ENCODE measurements at places on chromosomes 13 and 19.

GRCh38 chr13:27474751-27475268 is 24.4 kb upstream of the MTIF3 start:
- no peak for DNase-seq

GRCh38 chr19:35975608-35976214 is 19.3 kb upstream of the SDHAF1 start:
- peak; percentile 10 for DNase-seq

DNA sequence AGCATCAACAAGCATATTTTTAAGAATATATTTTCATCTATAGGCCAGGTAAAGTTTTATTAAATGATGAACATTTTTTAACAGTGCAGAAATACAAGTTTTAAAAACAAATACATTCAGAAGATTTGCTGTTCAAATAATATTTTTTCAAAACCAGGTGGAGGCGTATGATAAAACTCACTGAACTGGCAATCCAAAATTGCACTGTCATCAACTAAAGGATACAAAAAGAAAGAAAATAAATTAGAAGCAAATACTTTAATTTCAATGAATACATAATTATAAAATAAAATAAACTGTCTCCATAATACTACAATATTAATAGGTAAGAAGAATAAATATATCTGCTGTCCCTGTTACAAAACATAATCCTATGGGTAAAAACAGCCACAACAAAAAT is 21.2 kb downstream of the SPRYD7 start:
- DNase-seq, result no peak

DNA sequence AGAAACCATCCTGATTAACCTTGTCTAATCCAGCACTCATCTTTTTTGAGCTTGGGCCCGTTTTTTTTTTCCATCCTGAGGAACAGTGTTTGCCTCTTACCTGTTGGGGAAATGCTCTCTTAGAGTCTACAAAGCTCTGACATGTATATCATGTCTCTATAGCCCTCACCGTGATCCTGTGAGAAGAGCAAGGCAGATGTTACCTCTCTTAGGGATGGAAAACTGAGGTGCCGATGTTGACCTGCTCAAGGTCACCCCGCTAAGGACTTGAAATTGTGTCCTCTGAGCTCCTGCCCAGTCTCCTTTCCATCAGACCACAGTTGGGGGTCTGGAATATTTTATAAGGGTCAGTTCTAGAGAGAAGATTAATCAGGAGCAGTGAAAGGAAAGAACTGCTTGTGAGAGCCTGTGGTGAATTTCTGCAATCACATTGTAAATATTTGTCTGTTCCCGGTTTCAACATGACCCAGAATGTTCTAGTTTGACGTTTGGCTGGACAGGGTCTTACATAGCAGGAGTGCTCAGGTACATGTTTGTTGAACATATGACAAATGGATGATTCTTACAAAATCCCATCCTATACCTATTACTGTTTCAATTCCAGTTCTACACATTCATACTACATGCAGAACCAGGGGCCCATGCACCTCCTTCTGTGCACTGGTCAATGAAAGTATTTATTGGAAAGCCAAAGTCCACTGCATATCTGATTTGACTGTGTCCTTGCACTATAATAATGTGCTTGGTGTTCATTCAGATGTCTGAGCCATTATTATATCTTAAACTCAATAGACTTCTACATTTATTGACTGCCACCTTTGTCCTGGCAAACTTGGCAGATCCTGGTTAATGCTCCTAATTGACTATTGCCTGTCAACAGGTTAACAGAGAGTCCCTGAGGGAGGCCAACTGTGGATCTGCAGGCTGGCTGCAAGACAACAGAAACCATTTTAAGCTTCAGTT is 12.1 kb downstream of the SLC25A15 start:
- no peak for DNase-seq

DNA sequence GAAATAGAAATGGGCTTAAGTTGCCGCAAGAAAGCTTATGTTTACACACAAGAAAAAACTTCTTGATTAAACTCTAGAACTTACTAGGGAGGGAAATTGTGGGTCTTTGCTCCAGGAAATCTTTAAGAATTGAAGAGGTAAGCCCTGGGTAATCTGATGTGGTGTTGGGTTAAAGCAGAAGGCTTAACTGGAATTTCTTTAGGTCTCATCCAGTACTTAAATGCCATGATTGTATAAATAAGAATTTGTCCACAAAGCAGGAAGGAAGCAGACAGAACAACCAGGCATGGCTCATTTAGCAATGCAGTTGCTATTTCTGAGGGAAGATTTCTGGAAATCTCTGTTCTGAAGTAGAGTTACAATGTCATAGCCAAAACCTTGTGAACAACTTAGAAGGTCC is 360.4 kb downstream of the KLF5 start:
- no peak for DNase-seq

- DNase-seq, result no peak
These were observed 611.4 kb downstream of the DACH1 start for GRCh38 chr13:71255633-71256032.

DNA sequence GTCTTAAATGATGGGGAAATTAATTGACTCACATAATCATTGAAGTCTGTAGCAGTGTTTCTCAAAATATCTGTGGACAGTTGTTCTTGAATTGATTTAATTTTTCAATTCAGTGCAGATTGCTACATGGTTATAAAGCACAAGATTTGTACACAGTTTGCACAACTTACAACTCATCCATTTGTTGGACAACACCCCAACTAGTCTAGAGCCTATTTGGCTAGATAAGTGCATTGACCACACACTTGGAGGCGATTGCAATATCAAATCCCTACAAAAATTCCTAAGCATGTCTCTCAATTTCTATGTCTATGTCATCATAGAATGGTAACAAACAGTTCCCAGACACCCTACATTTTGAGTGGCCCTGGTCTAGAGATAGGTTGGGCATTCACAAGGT is 48.0 kb upstream of the IPO5 start:
- DNase-seq, result no peak

DNA sequence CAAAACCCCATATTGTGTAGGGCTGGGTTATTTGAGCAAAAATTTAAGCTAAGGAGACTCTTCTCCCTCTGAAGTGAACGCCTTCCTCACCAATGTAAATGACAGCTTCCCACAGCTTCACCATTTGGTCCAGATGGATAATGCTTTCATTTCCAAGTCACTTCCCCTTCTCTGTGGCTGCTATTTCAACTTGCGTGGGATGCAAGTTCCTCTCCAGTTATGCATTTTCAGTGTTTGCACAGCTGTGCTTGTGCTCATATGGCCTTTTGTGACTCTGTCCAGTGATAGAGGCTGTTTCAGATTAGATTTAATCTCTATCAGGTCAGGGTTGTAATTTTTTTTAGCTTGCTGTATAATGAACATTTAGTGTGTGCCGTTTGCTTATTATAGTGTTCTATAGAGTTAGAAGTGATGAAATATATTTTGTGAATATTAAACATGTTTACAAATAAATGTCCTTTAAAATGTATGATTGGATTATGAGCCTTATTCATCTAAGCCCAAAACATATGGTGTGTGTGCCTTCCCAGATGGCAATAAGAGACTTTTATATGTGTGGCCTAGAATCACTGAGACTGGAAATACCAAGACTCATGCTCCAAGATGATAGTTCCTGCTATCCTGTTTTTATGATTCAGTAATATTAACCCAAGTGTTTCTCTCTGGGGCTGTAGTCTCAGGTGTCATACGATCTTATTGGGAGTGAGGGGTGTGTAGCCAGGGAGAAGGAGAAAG is 86.6 kb downstream of the TNFRSF19 start:
- DNase-seq, result no peak

DNA sequence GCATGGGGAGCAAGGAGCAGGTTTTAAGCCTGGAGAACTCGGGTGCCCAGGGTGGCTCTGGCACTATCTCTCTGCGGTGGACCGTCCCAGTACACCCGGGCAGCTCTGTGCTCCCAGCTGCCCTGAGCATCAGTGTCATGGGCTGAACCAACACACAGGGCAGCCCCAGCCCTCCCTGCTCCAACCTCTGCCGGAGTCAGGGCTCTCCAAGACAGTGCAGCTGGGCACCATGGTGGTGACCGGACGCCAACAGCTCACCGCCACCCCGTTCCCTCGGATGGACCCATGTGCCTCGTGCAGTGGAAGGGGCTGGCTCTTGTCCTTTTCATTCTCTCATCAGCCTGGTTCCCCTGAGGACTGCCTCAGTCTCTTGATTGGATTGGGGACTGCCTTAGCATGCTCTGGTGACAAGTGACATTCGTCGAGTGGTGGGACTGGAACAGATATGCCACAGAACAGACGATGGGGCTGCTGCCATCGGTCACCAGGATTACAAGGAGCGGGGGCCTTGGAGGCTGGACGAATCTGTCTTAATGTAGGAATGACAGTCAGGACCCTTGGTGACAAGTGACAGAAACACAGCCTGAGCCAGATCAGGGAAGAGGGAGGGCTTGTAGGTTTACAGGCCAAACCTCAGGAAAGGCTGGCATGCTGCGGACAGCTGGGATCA is 25.7 kb upstream of the VSTM2B start:
- DNase-seq, result no peak

DNA sequence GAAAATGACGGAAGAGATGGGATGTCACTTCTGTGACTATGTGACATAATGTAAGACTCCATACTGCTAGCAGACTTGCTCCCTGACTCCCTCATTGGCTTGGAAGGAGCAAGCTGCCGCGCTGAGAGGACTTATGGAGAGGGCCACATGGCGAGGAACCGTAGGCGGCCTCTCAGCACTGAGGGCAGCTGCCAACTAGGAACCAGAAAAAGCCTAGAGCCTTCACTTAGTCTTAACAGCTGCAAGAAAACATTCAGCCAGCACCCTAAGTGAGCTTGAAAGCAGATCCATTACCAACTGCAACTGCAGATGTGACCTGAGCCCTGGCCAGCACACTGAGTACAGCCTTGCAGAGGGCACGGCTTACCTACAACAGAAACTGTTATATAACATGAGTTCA is 33.9 kb downstream of the USP12 start:
- DNase-seq, result no peak

DNA sequence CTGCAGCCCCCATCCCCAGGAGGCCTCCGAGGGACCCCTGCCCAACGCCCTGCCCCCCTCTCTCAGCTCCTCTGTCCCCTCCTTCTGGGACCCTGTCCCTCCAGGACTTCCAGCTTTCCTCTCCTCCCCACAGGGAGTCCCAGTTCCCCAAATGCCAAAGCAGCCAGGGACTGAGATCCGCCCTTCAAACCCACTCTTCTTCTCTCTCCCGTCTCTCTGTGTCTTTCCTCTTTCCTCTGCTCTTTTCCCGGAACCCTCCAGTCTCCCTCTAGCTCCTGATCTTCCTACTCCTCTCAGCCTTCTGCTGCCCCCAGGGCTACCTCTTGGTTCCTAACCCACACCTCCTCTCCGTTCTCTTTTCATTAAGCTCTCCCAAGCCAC is 377 bp downstream of the CA11 start:
- no peak for DNase-seq

- no peak for DNase-seq
These were observed 162.5 kb downstream of the NUFIP1 start for GRCh38 chr13:44826591-44827350.

DNA sequence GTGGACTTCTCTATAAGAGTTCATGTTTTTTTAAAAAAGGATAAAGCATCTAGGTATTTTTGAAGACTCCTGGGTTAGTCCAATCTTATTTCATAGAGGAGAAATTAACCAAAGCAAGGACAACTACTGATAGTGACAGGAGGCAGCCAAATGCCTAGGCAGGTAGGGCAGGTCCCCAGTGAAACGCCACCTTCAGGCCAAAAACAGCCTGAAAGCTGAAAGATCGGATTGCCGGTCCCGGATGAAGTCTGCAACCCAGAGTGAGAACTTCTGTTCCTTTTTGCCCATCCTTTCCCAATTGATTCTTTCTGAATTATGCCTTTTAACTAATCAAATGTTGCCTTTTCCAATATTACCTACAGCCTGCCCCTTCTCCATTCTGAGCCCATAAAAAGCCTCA is 6.1 kb upstream of the GGACT start:
- no peak for DNase-seq

DNA sequence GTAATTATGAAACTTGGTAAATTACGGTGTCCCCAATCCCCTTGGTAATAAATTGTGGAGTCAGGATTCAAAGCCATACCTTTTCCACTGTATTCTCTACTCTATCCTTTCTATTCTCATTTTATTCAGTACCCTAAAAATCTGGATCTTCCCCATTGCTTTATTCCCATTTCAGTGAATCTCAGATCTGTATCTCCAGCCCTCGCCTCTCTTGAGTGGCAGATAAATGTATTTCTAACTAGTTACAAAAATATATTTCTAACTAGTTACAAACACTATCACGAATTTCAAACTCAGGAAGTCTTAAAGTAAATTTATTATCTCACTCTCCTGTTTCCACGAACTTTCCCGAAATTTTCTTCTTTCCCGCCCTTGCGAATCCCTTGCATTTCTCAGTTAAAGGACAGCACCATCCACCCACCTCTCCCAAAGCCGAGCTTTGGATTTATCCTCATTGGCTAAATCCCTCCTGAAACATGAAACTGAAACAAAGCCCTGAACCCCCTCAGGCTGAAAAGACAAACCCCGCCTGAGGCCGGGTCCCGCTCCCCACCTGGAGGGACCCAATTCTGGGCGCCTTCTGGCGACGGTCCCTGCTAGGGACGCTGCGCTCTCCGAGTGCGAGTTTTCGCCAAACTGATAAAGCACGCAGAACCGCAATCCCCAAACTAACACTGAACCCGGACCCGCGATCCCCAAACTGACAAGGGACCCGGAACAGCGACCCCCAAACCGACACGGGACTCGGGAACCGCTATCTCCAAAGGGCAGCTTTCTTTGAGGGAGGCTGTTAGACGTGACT is 164.3 kb upstream of the PABPC3 start:
- no peak for DNase-seq

GRCh38 chr13:96984051-96984508 is 10.2 kb downstream of the OXGR1 start:
- DNase-seq, result peak; percentile 66

DNA sequence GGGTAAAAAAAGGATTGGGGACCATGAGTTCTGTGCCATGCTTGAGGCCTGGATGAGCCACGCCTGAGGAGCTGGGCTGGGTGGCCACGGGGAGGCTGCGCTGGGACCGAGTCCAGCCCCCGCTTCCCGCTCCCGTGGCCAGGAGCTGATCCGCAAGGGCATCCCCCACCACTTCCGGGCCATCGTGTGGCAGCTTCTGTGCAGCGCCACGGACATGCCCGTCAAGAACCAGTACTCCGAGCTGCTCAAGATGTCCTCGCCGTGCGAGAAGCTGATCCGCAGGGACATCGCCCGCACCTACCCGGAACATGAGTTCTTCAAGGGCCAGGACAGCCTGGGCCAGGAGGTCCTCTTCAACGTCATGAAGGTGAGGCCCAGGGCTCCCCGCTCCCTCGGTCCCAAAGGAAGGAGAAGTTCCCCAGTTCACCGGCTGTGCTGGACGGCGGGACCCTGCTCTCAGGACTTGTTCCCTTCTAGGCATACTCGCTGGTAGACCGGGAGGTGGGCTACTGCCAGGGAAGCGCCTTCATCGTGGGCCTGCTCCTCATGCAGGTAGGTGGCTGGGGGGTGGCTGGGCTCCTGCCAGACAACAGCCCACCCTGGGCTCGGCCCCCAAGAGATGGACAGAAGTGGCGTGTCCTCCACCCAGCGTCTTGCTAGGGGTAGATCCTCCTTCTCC is 18.9 kb downstream of the EVI5L start:
- no peak for DNase-seq

GRCh38 chr13:25042151-25042865 is 53.6 kb upstream of the PABPC3 start:
- peak; percentile 75 for DNase-seq
